ENCODE measurements at places on chromosomes 13 and 19.

GRCh38 chr13:44257796-44258195 is 115.8 kb upstream of the SERP2 start:
- no peak for DNase-seq

- DNase-seq = no peak
Measured at GRCh38 chr13:93270769-93271742, 44.4 kb downstream of the GPC6 start.

DNA sequence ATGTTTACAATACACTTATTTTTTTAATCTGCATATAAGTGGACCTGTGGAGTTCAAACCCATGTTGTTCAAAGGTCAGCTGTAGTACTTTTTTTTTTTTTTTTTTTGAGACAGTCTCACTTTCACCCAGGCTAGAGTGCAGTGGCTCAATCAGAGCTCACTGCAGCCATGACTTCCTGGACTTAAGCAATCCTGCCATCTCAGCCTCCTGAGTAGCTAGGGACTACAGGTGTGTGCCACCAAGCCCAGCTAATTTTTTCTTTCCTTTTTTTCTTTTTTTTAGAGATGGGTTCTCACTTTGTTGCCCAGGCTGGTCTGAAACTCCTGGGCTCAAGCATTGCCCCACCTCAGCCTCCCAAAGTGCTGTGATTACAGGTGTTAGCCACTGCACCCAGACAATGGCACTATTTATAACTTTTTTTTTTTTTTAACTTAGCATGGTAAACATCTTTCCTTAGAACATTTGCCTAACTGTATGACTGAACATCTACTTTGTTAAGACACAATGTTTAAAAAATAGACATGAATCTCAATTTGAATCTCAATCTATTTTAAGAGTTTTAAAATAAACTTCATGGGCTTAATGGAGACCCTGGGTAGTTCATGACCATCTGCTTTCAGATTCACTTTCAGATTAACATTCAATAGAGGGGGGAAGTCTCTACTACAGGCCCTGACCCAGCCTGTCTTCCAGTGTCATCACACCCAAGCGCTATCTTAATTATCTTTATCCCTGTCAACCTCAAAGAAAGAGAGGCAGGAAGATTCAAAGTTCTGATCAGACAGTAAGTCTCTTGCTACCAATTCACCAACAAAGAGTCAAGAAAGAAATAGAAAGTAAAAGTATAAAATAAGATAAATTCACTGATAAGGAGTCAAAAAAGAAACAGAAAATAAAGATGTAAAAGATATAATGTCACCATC is 97.7 kb upstream of the DOCK9 start:
- no peak for DNase-seq

DNA sequence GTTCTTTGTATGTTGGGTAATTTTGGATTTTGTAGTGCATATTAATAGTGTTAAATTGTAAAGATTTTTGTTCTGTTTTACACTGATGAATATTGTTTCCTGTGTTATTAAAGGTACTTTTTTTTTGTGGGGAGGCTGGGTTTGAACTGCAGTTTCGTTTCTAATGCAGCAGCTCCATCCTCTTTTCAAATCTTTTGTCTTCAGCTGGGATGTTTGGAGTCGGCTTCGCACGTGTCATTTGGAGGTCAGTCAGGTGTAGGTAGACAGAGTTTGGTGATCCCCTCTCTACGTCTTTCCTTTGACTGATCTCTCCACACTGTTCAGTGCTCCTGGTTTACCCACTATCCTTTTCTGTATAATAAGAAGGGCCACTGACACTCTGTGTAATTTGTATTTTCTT is 30.3 kb downstream of the TDRD3 start:
- DNase-seq = no peak

DNA sequence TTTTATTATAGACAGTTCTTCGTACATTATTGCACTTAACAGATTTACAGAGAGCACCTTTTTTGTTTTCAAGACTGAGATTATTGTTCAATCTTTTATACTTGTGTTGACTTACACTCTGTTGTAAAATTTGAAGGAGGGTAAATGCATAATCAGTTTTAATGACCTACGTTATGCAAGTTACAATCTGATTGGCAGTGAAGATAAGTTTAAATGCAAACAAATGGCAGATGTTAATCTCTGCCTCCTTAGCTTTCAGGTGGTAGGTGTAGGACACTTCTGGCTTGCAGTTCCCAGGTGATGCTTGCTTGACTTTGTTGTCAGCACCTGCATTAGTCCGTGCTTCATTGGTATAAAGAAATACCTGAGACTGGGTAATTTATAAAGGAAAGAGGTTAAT is 424.9 kb downstream of the FGF9 start:
- DNase-seq = peak; percentile 65

GRCh38 chr19:43704002-43704705 is 11.7 kb upstream of the IRGC start:
- no peak for DNase-seq

DNA sequence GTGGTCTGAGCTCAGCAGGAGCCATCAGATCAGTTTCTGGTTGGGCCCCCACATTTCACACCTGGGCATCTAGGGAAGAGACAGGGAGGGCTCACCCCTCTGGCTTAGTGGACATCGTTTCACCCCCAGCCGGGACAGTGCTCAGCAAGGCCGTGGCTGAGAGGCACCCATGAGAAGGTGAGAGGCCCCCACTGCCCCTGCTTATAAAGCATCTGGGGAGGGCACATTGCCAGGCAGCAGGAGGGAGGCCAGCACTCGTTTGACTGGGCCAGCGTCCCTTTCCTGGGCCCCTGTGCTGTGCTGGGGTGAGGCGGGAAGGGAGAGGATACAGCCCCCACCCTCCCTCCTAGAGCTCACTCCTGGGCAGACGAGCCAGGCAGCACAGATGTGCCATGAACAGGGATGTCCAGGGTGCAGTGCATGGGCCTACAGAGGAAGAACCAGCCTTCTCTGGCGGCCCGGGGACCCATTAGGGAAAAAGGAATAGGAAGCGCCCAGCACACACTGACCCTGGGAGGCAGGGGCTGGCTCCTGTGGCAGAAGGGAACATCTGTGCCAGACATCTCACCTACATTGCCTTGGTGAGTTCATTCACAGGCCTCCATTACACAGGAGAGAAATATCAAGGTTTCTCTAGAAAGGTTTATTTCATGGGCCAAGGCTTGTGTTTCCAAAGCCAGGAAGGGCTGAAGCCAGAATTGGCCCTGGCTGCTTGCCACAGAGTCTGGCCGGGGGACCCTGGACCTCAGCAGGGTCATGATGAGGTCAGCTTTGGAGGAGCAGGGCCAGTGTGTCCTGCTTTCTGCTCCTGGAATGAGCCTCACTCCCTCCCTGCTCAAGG is 7.7 kb downstream of the AP1M1 start:
- no peak for DNase-seq

DNA sequence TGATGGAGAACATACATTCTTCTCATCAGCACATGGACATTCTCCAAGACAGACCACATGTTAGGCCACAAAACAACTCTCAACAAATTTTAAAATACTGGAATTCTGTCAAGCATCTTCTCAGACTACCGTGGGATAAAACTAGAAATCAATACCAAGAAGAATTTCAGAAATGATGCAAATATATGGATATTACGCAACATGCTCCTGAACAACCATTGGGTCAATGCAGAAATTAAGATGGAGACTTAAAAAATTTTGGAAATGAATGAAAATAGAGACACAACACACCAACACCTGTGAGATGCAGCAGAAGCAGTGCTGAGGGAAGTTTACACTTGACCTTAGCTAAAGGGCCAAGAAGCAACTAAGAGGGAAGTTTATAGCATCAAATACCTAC is 162.8 kb downstream of the CACNA1A start:
- no peak for DNase-seq

GRCh38 chr19:55014714-55015113 is 23.4 kb downstream of the GP6 start:
- no peak for DNase-seq

- peak; percentile 55 for DNase-seq
Measured at GRCh38 chr13:113744197-113745000, 14.6 kb upstream of the TMEM255B start.

DNA sequence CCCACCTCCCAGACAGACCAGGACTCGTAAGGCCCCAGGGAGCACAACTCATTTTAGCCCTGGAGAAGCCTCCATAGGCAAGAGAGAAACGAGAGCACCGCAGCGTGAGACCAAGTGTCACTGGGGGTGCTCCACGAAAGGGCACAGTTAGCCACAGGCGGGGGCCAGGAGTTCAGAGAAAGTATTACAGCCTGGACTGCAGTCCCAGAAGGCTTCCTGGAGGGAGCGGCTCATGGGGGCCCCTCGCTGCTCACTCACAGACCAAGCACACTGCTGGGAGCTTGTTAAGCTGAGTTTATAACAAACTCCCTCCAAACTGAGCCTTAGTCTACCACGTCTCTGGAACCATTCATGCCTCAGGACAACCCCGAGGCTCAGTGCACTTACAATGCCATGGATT is 16.5 kb downstream of the ANKRD27 start:
- DNase-seq = no peak

GRCh38 chr19:29606420-29606747 is 301 bp downstream of the POP4 start:
- DNase-seq = no peak

DNA sequence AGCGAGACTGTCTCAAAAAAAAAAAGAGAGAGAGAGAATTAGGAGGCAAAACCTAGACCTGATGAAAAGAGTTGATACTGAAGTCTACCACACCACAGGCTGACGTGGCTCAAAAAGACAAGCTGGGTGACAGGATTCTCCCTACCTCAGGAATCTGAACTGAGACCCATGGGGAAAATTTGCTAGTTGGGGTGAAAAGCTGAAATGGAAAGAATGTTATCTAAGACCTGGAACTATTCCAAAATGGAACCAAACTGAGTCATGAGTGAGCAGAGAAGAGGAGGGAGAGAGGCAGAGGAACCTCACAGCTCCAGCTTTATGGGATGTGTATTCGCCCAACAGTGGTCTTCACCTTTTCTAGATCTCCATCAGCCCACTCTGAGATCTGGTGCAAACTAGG is 11.7 kb downstream of the SMG9 start:
- no peak for DNase-seq

DNA sequence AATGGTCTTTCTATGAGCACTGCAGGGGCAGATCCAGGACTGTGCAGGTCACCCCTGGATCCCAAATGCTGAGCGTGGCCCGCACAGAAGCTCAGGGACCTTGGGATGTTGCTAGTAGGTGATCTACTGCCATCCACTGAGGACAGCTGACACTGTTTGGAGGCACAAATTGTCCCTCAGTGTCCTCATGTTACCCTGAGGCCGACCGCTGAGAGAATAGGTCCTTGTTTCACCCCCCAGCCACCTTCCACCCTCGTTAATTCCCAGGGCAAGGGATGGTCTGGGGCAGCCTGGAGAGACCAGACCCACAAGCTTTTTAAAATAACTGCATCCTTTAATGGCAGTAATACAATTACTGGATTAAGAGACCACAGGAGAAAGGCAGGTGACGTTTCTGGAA is 15.4 kb upstream of the TMEM160 start:
- DNase-seq = no peak

DNA sequence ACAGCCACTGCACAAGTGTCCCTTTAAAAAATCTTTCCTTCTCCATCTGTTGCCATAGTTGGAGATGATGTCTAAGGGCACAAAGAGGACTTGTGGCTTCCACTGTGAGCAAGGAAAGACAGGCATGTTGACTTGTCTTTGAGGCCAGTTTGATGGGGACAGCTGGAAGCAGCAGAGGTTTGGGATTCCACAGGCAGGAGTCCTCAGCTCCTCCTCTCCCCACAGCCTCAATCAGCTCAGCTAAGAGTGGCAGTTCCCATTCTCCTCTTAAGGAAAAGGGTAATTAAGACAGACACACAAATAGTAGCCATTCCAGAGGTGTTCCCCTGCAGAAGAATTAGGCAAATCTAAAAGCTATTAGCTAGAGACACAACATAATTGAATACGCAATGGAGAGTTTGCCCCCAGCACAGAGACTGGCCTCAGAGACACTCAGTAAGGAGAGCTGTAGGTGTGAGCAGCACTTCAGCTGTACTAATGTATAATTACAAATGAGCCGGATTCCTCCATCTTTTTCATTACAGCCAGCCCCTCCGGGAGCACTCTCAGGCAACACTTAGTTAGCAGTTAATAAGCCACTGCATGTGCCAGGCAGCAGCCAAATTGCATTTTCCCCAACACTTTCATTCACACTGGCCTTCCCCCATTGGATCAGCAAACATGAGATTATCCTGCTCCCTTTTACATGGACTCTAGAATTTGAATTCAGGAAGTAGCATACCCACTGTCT is 434.0 kb downstream of the FOXO1 start:
- no peak for DNase-seq

GRCh38 chr19:40588926-40589569 is 12.1 kb upstream of the LTBP4 start:
- DNase-seq = no peak

DNA sequence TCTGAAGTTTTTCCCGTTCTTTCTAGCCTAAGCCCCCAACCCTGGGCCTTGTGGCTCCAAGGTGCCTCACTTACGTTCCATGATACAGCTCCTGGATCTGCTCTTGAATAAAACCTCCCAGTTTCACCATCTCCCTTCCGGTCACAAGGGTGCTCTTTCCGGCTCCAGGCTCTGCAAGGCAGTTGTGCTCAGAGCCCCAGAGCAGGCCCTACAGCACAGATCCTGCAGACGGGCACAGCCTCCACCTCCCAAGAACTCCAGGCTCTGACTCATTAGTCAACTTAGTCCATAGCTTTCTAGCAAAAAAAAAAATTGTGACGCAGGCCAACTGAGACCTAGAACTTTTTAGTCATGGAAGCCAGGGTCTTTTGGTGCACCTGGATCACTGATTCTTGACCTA is 33.9 kb upstream of the SLC7A10 start:
- no peak for DNase-seq

DNA sequence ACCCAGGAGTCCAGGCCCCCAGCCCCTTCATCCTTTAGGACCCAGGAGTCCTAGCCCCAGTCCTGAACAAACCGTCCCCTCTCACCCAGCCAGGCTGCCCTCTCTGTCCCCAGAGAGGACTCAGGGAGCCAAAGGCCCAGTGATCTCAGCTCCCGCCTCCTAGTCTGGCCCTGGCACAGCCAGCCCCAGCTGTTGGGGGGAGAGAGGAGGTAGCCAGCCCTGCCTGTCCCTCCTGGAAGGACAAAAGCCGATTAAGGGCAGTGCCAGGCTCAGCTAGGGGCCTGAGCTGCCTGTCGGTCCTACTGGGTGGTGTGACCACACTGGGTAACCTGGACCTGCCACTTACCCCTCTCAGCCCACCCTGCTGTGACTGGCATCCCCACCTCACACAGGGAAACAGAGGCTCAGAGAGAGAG is 14.5 kb downstream of the LIPE start:
- no peak for DNase-seq

- DNase-seq = no peak
Measured at GRCh38 chr13:75533861-75534260, 3.8 kb downstream of the COMMD6 start.

- DNase-seq = no peak
Measured at GRCh38 chr19:36652958-36653357, 13.7 kb downstream of the ZNF461 start.

- DNase-seq = no peak
Measured at GRCh38 chr19:55463583-55464031, 944 bp downstream of the C19orf85 start.

DNA sequence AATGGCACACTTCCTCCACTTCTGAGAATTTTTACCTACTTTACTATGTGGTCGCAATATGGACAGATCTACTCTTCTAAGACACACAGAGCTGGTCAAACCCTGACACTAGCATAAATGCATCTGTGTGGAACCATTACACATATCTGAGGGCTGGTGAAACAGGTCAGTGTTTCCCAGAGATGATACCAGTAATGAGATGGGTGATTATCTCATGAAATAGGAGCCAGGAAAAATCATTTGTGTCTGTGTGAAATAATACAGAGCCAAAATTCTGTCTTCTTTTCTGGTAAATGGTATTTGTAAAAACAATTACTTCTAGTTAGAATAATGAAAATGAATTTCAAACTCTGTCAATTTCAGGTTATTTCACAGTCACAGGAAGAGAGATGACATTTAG is 71.6 kb upstream of the FARP1 start:
- no peak for DNase-seq

GRCh38 chr19:14559916-14560775 is 11.7 kb downstream of the NDUFB7 start:
- DNase-seq = no peak

All from DMS79 (cell line).